T-cell (primary cell): ENCODE measurements at places on chromosomes 2 and 18.

GRCh38 chr2:37232131-37232933 lies 874 bp downstream of the NDUFAF7 start:
- DNase-seq: no peak

GRCh38 chr2:39779341-39779851 lies 338 bp upstream of the THUMPD2 start:
- no peak for DNase-seq

- no peak for DNase-seq
Measured at GRCh38 chr2:165675551-165675968, 118.5 kb downstream of the GALNT3 start.

DNA sequence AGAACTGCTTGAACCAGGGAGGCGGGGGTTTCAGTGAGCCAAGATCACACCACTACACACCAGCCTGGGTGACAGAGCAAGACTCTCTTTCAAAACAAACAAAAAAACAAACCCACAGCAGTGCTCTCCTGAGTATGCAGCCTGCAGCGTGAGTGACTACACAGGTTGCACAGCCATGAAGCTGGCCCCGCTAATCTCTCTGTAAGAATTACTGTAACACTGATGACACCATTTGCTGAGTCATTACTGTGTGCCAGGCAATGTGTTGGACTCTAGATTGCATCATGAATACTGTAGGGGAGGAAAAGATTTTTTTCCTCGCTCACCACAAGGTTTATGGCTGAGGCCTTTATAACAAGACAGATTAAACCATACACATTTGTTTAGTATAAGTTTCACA lies 118.6 kb upstream of the ATP8B1 start:
- DNase-seq: no peak

DNA sequence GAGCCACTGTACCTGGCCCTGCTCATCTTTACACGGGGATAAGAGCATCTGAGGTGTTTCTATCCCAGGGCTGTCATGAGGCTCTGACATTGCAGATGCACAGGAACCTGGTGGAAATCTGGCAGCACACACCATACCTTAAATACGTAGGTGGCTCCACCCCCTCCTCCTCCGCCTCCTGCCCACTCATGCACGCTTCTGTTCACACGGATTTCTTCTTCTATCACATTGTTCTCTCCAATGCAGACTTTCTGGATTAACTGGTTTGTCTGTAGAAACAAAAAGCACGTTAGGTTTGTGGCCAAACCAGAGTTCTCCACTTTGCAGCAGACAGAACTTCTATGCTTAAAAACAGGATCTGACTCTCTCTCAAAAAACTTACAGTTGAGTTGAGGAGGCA lies 118.2 kb downstream of the CLIP4 start:
- DNase-seq: no peak

DNA sequence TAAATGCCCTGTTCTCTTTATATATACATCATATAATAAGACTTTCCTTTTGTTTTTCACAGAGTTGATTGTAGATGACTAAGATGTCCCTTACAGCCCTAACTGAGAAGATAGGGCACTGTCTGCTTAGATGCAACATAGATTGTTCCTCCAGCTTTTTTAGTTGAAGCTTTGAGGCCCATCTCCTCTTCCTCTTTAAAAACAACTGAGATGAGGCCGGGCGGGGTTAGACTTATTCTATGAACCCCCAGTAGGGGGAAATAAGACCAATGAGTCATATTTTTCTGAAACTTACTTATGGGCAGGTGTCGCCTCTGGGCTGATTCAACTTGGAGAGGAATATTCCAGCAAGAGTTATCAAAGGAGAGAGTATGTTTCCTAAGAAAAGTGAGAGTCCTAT lies 84.6 kb downstream of the FBXO15 start:
- DNase-seq: no peak

GRCh38 chr18:51397347-51397962 lies 200.0 kb upstream of the MEX3C start:
- DNase-seq: no peak

GRCh38 chr2:234661175-234661574 lies 164.3 kb upstream of the ARL4C start:
- DNase-seq: no peak

DNA sequence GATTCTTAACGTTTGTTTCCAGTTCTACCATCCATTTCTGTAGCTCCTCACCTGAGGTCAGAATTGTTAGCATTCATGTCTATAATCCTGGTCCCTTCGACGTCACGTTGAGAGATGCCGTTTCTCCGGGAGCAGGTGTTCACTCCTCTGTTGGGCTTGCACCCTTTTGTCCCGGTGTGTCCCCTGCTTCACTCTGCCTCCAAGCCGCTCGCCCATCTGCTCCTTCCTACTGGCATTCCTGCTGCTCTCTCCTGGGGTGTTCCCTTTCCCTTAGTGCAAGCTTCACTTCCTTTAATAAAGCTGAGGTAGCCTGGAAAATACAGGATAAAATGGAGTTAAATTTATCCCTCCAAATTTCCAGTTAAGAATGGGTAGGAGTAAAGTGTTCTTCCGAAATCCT lies 61.9 kb upstream of the CABYR start:
- DNase-seq: no peak

GRCh38 chr2:240324312-240325015 lies 111.0 kb upstream of the GPC1 start:
- DNase-seq: no peak

GRCh38 chr2:9712263-9712662 lies 81.5 kb upstream of the YWHAQ start:
- DNase-seq: no peak

DNA sequence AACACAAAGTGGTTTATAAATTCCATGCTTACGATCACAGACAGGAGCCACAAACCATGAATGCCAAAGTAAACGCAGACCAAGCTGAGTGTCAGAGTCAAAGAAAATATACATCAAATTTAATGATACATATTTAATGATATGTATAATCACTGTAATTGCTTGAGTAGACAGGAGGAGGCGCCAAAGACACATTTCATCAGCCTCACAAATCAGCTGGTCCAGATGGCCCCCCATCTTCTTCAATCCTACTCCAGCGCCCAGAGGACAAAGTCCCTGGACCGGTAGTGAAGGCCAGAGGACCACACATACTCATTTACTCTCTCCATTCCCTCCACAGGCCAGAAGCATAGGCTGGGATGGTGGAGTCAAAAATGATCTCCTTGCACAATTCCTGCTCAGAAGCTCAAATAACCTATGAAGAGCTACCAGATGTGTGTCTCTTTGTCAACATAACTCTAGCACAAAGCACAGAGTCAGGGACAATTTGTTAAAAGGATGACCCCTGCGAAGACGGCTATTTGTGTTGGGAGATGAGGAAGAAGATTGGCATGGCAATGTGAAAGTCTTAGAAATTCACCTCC lies 149.3 kb upstream of the PGAP1 start:
- DNase-seq: no peak

DNA sequence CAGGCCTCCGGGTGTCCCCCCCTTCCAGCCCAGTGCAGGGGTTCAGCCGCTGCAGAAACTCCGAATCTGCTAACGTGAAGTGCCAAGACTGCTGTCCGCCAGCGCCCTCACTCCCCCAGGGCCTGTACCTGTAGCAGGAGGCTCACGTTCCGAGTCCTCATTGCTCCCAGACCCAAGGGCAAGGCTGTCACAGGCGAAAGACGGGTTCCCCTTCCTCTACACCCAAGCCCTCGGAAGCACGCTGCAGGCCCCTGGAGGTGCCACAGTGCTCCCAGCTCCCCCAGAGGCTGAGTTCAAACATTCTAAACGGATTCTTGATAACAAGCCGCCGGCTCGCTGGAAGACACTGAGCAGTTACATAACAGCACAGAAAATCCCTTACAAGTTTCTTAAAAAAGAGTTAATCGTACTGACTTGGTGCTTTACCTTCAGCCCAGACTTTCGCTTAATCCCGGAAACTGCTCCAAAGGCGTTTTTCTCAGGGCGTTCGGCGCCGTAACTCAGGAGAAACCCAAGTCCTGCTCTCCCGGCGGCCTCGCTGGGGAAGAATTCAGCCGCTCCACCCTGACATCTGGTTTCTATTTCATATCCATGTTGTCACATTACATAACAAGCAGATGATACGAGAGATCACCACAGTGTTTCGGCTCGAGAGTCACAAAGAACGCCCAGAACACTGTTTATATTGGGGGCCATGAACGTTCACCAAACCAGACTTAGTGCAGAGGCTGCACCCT lies 92.0 kb downstream of the HDAC4 start:
- DNase-seq: no peak

GRCh38 chr2:75562513-75562864 lies 1.8 kb upstream of the EVA1A start:
- no peak for DNase-seq

DNA sequence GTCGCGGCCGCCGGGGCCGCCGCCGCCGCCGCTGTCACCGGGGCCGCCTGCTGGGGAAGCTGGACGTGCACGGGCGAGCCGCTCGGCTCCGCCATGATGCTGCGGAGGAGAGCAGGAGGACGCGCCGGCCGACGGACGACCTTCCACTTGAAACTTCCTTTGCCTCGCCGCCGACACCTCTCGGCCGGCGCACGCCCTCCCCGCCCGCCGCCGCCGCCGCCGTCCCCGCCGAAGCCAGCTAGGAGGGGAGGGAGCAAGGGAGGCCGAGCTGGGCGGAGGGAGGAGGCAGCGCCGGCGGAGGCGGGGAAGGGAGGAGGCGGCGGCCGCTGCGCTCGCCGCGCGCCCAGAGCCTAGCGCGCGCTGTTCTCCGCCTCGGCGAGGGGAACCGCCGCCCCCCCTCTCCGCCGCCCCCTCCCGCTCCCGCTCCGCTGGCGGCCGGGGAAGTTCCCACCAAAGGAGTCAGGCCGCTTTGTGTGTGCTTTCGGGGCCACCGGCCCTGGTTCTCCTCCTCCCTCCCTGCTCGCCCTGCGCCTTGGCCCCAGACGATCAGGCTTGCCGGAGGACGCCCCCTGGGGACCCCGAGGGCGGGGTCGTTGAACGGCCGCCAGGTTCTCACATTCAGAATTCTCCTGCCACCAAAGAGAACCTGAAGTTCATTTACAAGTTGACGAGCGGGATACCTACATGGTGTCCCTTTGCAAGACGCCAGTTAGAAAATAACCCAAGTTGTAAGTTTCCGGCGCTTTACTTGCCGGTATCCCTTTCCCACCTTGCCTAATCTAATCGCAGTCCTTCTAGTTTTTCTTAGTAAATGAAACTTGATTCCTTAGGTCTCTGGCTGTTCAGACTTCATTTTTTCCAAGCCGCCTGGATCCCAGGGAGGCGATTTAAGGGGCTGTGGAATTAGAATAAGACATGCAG lies at the start of gene STK39:
TSS of gene STK39 (minus strand) at position 255 of the 921 bp plus-strand sequence. CDS start at position 95, 160 bp downstream.
- peak; percentile 56 for DNase-seq

- DNase-seq: no peak
Measured at GRCh38 chr18:71352618-71353017, 1063.8 kb downstream of the SOCS6 start.

- DNase-seq: peak; percentile 64
Measured at GRCh38 chr18:74598350-74599001, 806 bp downstream of the ZNF407 start.

DNA sequence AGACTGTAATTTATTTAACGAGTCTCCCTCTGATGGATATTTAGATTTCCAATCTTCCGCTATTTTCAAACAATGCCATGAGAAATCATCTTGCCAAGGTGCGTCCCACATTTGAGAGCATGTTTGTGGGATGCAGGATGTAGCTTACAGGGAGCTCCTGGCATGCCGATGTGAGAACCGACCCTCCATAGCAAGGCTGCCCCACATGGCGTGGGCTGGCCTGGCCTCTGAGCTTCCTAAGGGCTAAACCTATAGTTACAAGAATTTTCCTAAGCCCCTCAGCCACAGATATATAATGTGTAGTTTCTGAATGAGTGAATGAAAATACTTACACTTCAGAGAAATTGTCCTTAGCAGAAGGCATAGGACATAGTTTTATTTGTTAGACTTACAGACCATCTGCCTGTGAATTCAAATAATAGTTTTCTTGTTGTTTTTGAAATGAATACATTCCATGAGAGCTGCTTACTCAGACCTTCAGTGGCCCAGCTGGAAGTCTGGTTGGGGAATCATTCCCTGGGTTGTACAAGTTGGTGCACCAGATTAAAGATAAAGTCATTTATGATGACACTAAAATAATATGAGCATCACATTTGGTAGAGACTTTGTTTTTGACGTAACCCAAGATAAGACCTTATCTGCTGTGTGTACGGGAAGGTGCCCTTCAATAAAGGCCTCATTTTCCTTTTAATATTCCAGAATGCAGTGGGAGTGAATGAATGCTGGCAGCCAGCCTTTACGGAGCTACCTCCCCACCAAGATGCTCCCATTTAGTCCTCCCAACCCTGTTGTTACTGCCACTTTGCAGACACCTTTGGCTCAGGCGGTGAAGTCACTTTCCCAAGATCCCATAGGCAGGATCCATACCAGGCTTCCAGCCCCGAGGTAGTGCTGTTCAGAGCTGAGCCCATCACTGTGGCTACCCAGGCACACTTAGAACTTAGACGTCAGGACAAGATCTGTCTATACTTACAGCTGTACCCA lies 107.1 kb downstream of the GLI2 start:
- DNase-seq: no peak

- no peak for DNase-seq
Measured at GRCh38 chr2:10572701-10573100, 117.1 kb downstream of the NOL10 start.

GRCh38 chr2:35803126-35803525 lies 552.5 kb upstream of the CRIM1 start:
- no peak for DNase-seq

DNA sequence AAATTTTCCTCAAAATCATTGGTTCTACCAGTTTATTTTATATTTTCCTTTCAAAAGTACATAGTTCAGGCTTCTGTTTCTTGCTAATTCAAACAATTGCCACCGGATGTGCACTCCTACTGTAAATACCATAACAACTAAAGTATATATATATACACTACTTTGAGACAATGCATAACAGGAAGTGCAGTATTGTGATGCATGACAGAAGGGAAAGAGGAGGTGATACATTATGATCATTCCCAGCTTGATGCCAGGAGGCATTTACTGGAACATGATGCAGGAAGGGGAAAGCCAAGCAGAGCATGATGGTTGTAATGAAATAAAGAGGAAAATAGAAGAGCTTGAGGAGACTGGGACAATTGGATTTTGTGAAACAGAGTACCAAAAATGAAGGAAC lies 215.2 kb upstream of the NT5C1B start:
- DNase-seq: no peak
